ENCODE measurements at places on chromosomes 2 and 18.

- peaks cover 19% of the 10 kb centered on the region for H3K4me1 ChIP-seq
- no peaks in the 10 kb centered on the region for H3K27me3 ChIP-seq
- ATAC-seq = peak; percentile 30
- H3K36me3 ChIP-seq = peaks cover 47% of the 10 kb centered on the region
These were observed 1.2 kb downstream of the ABHD3 start for GRCh38 chr18:21703241-21703820.

DNA sequence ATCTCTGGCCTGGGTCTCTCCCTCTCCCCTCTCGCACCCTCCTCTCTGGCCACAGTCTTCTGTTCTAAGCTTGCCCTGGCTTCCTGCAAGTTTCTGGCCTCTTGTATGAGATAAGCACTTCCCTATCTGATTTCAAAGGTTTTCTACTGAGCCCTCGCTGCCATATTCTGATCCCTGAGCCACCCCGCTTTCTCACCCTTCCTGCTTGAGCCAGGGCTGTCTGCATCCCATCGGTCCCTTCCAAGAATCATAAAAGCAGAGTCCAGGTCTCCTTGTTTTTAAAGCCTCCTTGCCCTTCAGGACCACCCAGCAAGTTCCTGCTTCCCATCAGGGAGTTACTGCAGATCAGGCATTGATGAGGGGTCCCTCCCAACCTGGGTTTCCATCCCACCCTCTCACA is 110.2 kb downstream of the PRKCE start:
- no peak overlapping the region for H3K4me3 ChIP-seq
- no peaks in the 10 kb centered on the region for H3K36me3 ChIP-seq
- no peaks in the 10 kb centered on the region for H3K27me3 ChIP-seq
- H3K4me1 ChIP-seq = peaks cover 1% of the 10 kb centered on the region
- no peak overlapping the region for H3K27ac ChIP-seq
- no peak for ATAC-seq

- H3K27ac ChIP-seq = no peak overlapping the region
- H3K4me3 ChIP-seq = no peak overlapping the region
- ATAC-seq = no peak
- no peaks in the 10 kb centered on the region for H3K27me3 ChIP-seq
- H3K4me1 ChIP-seq = no peaks in the 10 kb centered on the region
These were observed 441.8 kb downstream of the CMPK2 start for GRCh38 chr2:6423944-6424343.

DNA sequence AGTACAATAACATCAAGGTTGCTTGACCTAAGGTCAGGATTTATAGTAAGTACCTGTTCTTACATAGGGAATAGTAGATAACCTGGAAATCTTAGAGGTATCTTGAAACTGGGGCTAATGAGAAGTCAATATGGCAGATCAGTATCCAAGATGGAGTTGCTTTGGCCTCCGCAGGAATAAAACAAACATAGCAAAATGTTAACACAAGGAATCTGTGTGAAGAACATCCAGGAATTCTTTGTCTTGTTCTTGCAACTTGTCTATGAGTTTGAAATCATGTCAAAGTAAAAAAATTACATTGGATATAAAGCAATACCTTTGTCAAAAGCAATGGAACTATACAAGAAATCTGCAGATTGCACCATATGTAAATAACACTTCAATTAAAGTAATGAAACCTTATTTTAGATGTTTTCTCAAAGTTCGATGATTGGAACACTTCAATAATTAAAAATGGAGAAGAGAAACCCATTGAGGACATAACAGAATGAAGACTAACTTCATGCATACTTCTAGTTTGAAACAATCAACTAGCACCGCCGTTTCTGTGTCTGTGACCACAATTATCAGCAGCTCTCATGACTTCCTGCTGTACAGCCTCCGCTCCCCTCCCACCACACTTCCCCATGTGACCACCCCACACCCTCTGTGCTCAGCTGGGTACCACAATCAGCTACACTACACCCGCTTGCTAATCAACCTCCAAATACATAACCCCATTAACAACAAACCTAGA is 27.6 kb downstream of the C2orf76 start:
- H3K4me1 ChIP-seq = peaks cover 8% of the 10 kb centered on the region
- H3K27me3 ChIP-seq = no peaks in the 10 kb centered on the region
- H3K27ac ChIP-seq = peak overlapping the region; percentile 56
- H3K36me3 ChIP-seq = peaks cover 18% of the 10 kb centered on the region
- no peak overlapping the region for H3K4me3 ChIP-seq

- no peak overlapping the region for H3K27ac ChIP-seq
- H3K4me3 ChIP-seq = no peak overlapping the region
- H3K4me1 ChIP-seq = no peaks in the 10 kb centered on the region
- no peak for ATAC-seq
- H3K27me3 ChIP-seq = no peaks in the 10 kb centered on the region
- no peaks in the 10 kb centered on the region for H3K36me3 ChIP-seq
These were observed 167.5 kb upstream of the ITGA4 start for GRCh38 chr2:181289698-181290097.

- no peaks in the 10 kb centered on the region for H3K36me3 ChIP-seq
- ATAC-seq = no peak
- H3K4me1 ChIP-seq = no peaks in the 10 kb centered on the region
- no peak overlapping the region for H3K27ac ChIP-seq
- H3K4me3 ChIP-seq = no peak overlapping the region
These were observed 249.7 kb upstream of the OSR1 start for GRCh38 chr2:19607931-19608771.

DNA sequence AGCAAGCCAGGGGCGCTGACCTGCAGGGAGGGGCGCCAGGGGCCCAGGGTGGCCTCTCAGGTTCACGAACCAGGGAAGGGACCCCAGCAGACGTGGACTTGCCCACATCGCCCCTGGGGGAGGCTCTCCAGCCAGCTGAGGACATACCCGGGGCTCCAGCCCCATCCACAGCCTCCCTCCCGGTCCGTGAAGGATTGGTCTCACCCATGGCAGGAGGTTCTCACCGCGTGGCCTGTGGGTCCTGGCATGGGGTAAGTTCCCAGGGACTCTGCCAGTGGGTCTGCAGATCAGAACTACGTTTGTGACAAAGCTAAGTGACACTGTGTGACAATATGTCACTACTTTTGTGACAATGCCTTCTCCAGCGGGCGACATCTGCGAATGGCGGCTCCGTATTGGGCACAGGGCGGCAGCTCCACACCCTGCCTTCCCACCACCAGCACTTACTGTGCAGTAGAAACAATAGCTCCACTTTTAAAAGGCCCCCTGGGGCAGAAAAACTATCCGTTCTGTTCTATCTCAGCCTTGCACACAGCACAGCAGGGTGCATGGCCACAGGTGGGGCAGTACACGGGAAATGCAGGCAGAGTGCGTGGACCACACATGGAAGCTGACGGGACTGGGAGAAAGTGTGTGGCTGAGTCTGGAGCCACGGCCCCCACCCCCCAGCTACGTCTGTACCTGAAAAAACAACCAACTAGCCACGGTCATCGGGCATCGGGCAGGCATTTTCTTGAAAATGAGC is 65.2 kb upstream of the CTDP1 start:
- no peaks in the 10 kb centered on the region for H3K4me1 ChIP-seq
- H3K27ac ChIP-seq = no peak overlapping the region
- no peaks in the 10 kb centered on the region for H3K36me3 ChIP-seq
- no peak overlapping the region for H3K4me3 ChIP-seq
- ATAC-seq = no peak

GRCh38 chr2:191301971-191302370 is 56.8 kb downstream of the MYO1B start:
- peaks cover 3% of the 10 kb centered on the region for H3K27me3 ChIP-seq
- no peak for ATAC-seq
- H3K4me1 ChIP-seq = no peaks in the 10 kb centered on the region
- H3K27ac ChIP-seq = no peak overlapping the region
- no peaks in the 10 kb centered on the region for H3K36me3 ChIP-seq

DNA sequence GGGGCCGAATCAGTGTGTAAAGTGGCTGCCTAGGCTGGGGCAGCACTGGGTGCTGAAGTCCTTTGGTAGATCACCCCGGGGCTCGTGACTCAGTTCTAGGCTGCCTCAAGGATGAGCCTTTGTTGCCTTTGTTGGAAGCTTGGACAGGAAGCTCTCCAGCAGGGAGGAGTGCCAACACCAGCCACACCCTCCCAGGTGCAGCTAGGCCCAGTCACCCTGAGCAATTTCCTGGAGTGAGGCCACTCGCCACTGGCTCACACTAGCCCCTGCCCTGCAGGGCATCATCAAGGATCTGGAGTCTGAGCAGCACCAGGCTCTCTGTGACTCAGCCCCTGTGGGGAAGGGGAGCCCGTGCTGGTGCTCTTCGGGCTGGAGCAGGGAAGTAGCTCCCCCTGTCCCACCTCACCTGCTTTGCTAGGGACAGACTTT is 6.7 kb upstream of the SDC1 start:
- no peaks in the 10 kb centered on the region for H3K4me1 ChIP-seq
- H3K4me3 ChIP-seq = no peak overlapping the region
- ATAC-seq = no peak
- H3K36me3 ChIP-seq = no peaks in the 10 kb centered on the region

DNA sequence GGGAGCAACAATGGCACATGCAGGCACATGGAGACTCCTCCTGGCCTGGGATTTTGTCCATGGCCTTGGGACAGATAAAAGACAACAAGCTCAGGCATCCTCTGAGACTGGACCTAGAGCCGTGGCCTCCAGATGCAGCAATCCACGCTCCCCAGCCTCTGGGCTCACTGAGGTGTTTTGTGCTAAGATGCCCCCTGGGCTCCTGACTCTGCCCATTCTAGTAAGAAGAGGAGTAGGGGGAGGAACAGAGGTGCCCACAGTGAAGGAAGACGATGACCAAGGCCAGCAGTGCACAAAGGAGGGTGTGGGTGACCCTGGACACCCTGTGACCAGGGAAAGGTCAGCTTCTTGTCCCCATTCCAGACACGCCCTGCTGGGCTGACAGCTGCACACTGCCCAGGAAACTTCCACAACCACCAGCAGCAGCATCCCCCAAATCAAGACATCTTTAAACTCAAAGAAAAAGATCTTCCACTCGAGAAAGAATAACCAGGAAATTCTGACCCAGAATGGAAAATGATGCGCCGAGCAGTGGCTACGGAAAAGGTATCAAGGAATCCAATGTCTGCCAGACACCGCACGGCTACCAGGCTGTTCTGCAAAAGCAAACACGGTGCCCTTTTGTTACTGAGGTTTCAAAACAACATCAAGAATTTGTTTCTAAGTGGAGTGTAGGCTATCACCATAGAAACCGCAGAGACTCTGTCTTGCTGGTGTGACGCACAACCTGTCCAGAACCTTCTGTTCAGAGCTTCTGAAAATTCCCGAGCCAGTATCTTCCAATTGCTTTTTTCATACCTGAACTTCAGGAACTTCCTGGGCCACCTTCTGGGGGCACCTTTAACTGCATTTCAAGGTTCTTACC is 65.5 kb downstream of the ZNF516 start:
- H3K4me1 ChIP-seq = peaks cover 10% of the 10 kb centered on the region
- H3K4me3 ChIP-seq = no peak overlapping the region
- H3K27me3 ChIP-seq = no peaks in the 10 kb centered on the region
- H3K27ac ChIP-seq = no peak overlapping the region
- ATAC-seq = no peak
- H3K36me3 ChIP-seq = peaks cover 8% of the 10 kb centered on the region

DNA sequence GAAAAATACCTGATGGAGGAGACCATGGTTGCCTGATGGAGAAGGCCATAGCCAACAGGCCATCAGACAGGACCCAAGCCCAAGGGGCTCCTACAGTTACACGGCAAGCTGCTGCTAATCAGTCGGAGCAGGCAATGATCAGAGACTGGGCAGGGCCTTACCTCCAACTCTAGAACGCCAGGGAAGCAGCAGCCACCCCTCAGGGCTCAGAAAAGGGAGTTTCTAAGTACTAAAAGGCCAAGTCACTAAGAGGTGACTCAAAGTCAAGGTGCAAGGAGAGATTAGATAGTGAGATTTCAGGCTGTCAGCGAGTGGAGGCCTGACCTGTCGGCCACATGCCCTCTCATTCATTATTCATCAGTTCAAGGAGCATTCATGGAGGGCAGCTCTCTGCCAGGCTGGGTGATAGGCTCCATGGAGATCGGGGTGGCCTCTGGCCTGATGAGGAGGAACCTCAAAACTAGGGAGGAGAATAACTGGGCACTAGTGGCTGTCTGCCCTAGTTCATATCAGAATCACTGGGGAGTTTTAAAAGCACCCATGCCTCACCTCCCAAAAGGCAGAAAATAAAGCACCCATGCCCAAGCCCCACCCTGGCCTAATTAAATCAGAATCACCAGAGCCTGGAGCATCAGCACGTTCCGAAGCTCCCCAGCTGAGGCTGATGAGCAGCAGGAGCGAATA is 3.6 kb downstream of the VIL1 start:
- no peak for ATAC-seq
- no peaks in the 10 kb centered on the region for H3K27me3 ChIP-seq
- no peak overlapping the region for H3K27ac ChIP-seq
- no peaks in the 10 kb centered on the region for H3K4me1 ChIP-seq
- H3K36me3 ChIP-seq = no peaks in the 10 kb centered on the region
- H3K4me3 ChIP-seq = no peak overlapping the region

GRCh38 chr2:11416186-11416585 is 49.8 kb downstream of the E2F6 start:
- H3K27me3 ChIP-seq = peaks cover 10% of the 10 kb centered on the region
- H3K4me3 ChIP-seq = no peak overlapping the region
- no peaks in the 10 kb centered on the region for H3K4me1 ChIP-seq
- no peaks in the 10 kb centered on the region for H3K36me3 ChIP-seq
- ATAC-seq = no peak
- H3K27ac ChIP-seq = no peak overlapping the region

DNA sequence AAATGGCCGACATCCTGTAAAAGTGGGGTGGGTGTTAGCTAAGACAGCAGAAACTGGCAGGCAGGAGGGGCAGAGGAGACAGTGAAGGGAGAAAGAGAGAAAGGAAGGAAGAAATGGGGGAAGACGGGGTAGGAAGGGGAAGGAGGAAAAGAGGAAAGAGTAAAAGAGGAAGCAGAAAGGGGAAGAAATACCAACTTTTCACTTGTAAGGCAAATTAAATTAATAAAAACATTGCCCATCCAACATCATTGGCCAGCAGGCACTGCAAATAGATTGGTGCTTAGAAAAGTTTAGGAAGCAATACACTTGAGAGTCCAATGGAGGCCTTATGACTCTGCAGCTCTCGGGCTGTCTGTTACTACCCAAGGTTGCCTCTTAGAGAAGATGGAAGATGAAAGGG is 116.7 kb downstream of the TNS1 start:
- ATAC-seq = no peak
- H3K27me3 ChIP-seq = peaks cover 21% of the 10 kb centered on the region
- no peak overlapping the region for H3K27ac ChIP-seq
- peaks cover 4% of the 10 kb centered on the region for H3K4me1 ChIP-seq
- H3K36me3 ChIP-seq = no peaks in the 10 kb centered on the region
- no peak overlapping the region for H3K4me3 ChIP-seq

GRCh38 chr2:49002750-49003149 is 151.6 kb downstream of the FSHR start:
- no peak overlapping the region for H3K27ac ChIP-seq
- H3K36me3 ChIP-seq = no peaks in the 10 kb centered on the region
- no peaks in the 10 kb centered on the region for H3K4me1 ChIP-seq

GRCh38 chr2:74817304-74817675 is 16.6 kb upstream of the HK2 start:
- peak overlapping the region; percentile 46 for H3K27ac ChIP-seq
- ATAC-seq = no peak
- H3K4me1 ChIP-seq = peaks cover 4% of the 10 kb centered on the region
- no peaks in the 10 kb centered on the region for H3K36me3 ChIP-seq

GRCh38 chr2:218293715-218294429 is 1.6 kb upstream of the TMBIM1 start:
- peaks cover 19% of the 10 kb centered on the region for H3K4me1 ChIP-seq
- peaks cover 4% of the 10 kb centered on the region for H3K36me3 ChIP-seq
- H3K4me3 ChIP-seq = no peak overlapping the region
- H3K27me3 ChIP-seq = no peaks in the 10 kb centered on the region
- no peak for ATAC-seq
- no peak overlapping the region for H3K27ac ChIP-seq

- no peaks in the 10 kb centered on the region for H3K27me3 ChIP-seq
- H3K4me1 ChIP-seq = peaks cover 12% of the 10 kb centered on the region
- no peak overlapping the region for H3K27ac ChIP-seq
- no peak overlapping the region for H3K4me3 ChIP-seq
- no peaks in the 10 kb centered on the region for H3K36me3 ChIP-seq
These were observed 33.5 kb upstream of the MAP4K3 start for GRCh38 chr2:39470580-39470979.

All from activated T-helper 17 cell treated with anti-CD3 and anti-CD28 coated beads, Interleukin-2, amount 50 U/mL, for 72 hours (primary cell).